Activated CD8-positive, alpha-beta memory T cell treated with anti-CD3 and anti-CD28 coated beads, Interleukin-2, amount 10 ng/mL, durations not matched to agents 7 days and 5 days (primary cell): ENCODE measurements at places on chromosomes 12 and 14. TPM values are rescaled to one million over a fixed set of nuclear protein-coding genes. Genes with fewer than 3 reads are reported as not detected.
A peak's percentile ranks its signal among the peaks of the same experiment; 100 is the strongest.

DNA sequence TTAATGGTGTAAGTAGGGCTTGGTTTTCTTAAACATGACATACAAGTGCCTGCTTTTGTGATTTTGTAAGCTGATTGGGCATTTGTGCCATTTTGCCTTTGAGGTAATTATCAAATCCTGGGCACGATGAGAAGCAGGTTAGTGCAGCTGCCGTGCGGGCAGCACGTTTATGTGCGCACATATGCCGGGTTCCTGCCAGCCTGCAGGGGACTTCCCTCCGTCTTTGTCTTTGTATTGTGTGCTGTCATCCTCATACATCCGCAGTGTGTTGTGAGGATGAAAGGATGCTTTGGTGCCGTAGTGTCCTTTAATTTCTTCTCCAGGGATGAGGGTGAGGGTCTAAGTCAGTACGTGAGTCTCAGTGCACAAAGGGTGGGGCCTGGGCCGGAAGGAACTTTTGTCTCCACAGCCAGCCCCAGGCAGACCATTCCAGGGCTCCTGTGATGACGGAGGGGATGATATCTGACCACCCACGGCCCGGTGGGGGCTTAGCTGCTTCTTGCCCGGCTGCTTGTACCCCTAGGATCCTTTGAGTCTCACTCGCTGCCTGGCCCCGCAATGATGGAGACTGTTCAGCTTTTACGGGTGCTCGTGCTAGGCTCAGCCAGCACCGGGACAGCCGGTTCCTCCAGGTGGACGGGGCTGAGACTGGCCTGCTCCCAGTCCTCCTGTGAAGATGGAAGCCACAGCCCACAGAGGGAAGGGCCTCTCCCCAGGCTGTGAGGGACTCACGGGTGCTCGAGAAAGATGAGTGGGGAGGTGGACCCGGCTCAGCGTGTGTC, 54.6 kb downstream of the ADGRD1 start:
- peaks cover 2% of the 10 kb centered on the region for H3K4me1 ChIP-seq
- no peak for DNase-seq

GRCh38 chr12:15118955-15119354, 102.3 kb downstream of the RERG start:
- H3K27ac ChIP-seq: no peak overlapping the region
- H3K4me3 ChIP-seq: no peak overlapping the region
- peaks cover 12% of the 10 kb centered on the region for H3K27me3 ChIP-seq
- H3K4me1 ChIP-seq: no peaks in the 10 kb centered on the region

DNA sequence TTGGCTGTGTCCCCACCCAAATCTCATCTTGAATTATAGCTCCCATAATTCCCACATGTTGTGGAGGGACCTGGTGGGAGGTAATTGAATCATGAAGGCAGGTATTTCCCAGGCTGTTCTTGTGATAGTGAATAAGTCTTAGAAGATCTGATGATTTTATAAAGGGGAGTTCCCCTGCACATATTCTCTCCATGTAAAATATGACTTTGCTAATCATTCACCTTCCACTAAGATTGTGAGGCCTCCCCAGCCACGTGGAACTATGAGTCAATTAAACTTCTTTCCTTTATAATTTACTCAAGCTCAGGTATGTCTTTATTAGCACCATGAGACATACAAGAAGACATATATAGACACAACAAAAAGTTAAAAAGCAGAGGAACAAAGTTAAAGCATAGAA, 120.0 kb downstream of the CPNE8 start:
- H3K4me3 ChIP-seq: no peak overlapping the region
- H3K27me3 ChIP-seq: no peaks in the 10 kb centered on the region
- H3K4me1 ChIP-seq: no peaks in the 10 kb centered on the region
- DNase-seq: no peak
- H3K27ac ChIP-seq: no peak overlapping the region
- no peaks in the 10 kb centered on the region for H3K36me3 ChIP-seq

GRCh38 chr12:122747224-122748135, 5.1 kb upstream of the DENR start:
- H3K27ac ChIP-seq: no peak overlapping the region
- no peaks in the 10 kb centered on the region for H3K27me3 ChIP-seq
- H3K36me3 ChIP-seq: no peaks in the 10 kb centered on the region
- DNase-seq: no peak

GRCh38 chr12:22715254-22715653, 90.3 kb downstream of the ETNK1 start:
- no peak overlapping the region for H3K27ac ChIP-seq
- H3K27me3 ChIP-seq: peaks cover 16% of the 10 kb centered on the region
- peaks cover 4% of the 10 kb centered on the region for H3K4me1 ChIP-seq

DNA sequence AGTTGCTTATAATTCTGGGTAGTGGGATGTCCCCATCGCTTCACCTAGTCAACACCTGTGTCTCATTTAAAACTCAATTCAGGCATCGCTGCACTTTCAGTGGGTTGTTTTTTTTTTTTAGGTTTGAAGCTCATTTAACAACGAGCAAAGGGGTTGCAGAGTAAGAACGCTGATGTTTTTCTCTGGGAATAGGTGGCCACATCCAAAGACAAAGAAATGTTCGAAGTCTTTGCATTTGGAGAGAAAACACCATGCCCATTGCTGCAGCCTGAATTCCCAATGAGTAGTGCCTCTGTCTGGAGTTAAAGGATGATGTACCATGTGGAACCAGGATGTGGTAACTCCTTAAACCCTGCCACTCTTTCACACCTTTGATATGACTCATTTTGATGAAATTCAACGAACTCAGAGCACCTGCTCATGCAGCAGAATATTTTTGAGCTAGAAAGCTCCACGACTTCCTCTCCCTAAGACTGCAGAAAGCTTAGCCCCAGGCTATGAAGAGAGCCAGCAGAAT, 35.1 kb upstream of the BATF start:
- H3K36me3 ChIP-seq: peaks cover 17% of the 10 kb centered on the region
- H3K4me3 ChIP-seq: no peak overlapping the region
- peaks cover 42% of the 10 kb centered on the region for H3K4me1 ChIP-seq
- peak overlapping the region; percentile 73 for H3K27ac ChIP-seq

DNA sequence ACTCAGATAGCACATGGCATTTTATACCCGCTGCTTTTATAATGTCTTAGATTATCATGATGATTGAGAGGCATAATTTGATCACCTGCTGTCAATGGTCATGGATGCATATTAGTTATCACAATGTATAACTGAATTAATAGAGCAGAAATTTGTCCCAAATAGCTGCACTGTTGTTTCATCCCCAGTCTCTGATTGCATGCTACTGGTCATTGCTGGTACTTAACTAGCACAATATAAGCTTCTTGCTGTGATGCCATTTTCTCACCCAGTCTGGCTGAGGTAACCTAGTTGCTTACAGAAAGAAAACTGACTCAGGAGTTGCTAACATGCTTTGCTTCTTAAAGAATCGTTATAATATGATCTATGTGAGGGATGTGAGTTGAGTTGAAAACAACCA, 76.8 kb upstream of the PLEKHA5 start:
- H3K27me3 ChIP-seq: no peaks in the 10 kb centered on the region
- DNase-seq: no peak
- no peaks in the 10 kb centered on the region for H3K36me3 ChIP-seq
- no peak overlapping the region for H3K4me3 ChIP-seq
- no peak overlapping the region for H3K27ac ChIP-seq
- H3K4me1 ChIP-seq: no peaks in the 10 kb centered on the region

DNA sequence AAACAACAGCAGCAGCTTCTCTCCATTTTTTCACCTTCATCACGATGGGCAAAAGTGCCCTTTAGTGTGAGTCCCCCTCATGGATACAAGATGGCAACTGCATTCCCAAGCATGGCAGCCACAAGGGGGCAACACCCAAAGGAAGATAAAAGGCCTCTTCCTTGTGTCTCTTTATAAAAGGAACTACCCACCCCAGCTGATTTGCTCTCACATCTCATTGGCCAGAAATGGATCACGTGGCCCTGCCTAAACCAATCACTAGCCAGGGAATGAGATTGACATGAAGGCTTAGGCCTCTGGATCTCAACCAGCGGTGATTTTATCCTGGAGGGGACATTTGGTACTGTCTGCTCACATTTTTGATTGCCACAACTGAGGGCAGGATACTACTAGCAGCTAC, 21.9 kb upstream of the IFT81 start:
- DNase-seq: peak; percentile 62
- no peaks in the 10 kb centered on the region for H3K36me3 ChIP-seq
- peaks cover 11% of the 10 kb centered on the region for H3K4me1 ChIP-seq
- H3K4me3 ChIP-seq: no peak overlapping the region
- no peaks in the 10 kb centered on the region for H3K27me3 ChIP-seq
- no peak overlapping the region for H3K27ac ChIP-seq

- no peak for DNase-seq
- H3K27ac ChIP-seq: no peak overlapping the region
- H3K4me3 ChIP-seq: no peak overlapping the region
- no peaks in the 10 kb centered on the region for H3K4me1 ChIP-seq
Observed at GRCh38 chr12:121970581-121971300, 50.9 kb upstream of the BCL7A start.

- H3K4me1 ChIP-seq: peaks cover 6% of the 10 kb centered on the region
- no peak for DNase-seq
- H3K36me3 ChIP-seq: no peaks in the 10 kb centered on the region
- no peak overlapping the region for H3K4me3 ChIP-seq
Observed at GRCh38 chr14:81452341-81453133, 52.4 kb upstream of the STON2 start.

DNA sequence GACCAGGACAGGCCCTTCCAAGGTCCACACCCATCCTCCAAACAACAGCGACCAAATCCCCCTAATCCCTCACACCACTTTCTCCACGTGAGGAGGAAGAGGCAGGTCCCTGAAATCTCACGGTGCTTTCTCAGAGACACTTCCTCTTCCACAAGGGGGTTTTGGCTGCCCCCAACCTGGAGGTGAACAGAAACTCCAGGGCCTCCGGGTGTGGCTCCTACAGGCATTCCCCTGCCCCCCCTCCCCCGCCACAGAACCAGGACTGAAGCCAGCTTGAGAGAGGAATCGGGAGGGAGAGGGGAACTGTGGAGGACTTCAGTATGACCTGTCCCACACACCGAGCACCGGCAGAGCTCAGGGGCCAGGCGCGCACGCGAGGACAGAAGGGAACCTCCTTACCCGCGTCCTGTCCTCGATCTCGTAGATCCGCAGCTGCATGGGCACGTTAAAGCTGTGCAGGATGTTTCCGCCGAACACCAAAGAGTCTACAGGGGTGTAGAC, 60.2 kb downstream of the KDM2B start:
- no peak overlapping the region for H3K27ac ChIP-seq
- peaks cover 9% of the 10 kb centered on the region for H3K4me1 ChIP-seq
- DNase-seq: no peak
- H3K27me3 ChIP-seq: no peaks in the 10 kb centered on the region
- H3K4me3 ChIP-seq: no peak overlapping the region
- peaks cover 9% of the 10 kb centered on the region for H3K36me3 ChIP-seq

- H3K27ac ChIP-seq: peak overlapping the region; percentile 91
- DNase-seq: no peak
- peaks cover 20% of the 10 kb centered on the region for H3K36me3 ChIP-seq
- H3K4me3 ChIP-seq: peak overlapping the region; percentile 96
- no peaks in the 10 kb centered on the region for H3K27me3 ChIP-seq
- peaks cover 36% of the 10 kb centered on the region for H3K4me1 ChIP-seq
Observed at GRCh38 chr12:68745376-68745903, 536 bp upstream of the SLC35E3 start.

- H3K27ac ChIP-seq: no peak overlapping the region
- no peaks in the 10 kb centered on the region for H3K4me1 ChIP-seq
- no peak for DNase-seq
- H3K27me3 ChIP-seq: no peaks in the 10 kb centered on the region
- no peak overlapping the region for H3K4me3 ChIP-seq
Observed at GRCh38 chr14:38964630-38965029, 138.4 kb downstream of the SEC23A start.

DNA sequence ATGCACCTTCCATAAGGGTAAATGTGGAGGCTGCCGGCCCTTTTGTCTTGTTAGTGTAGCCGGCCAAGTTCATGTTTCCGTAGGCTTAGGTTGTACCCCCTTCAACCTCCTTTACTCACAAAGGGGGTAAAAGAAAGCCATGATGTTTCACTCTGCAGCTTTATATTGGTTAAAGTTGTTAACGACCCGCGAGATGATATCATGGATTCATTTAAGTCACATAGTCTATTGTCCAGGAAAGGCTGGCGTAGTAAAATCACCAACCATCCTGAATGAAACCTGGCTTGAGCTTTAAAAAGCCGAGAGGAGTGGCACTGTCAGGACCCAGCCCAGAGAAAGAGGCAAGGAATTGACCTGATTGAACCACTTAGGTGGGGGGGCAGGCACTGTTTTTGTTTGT, 1.3 kb downstream of the UNG start:
- peaks cover 37% of the 10 kb centered on the region for H3K4me1 ChIP-seq
- peak overlapping the region; percentile 77 for H3K4me3 ChIP-seq
- H3K27ac ChIP-seq: peak overlapping the region; percentile 34
- peak; percentile 30 for DNase-seq
- H3K27me3 ChIP-seq: no peaks in the 10 kb centered on the region

- DNase-seq: peak; percentile 71
- peaks cover 54% of the 10 kb centered on the region for H3K27me3 ChIP-seq
- H3K4me3 ChIP-seq: peak overlapping the region; percentile 25
- peaks cover 23% of the 10 kb centered on the region for H3K4me1 ChIP-seq
Observed at GRCh38 chr14:60632777-60633176, 16.5 kb downstream of the SIX1 start.

- peaks cover 19% of the 10 kb centered on the region for H3K4me1 ChIP-seq
- DNase-seq: no peak
- peaks cover 36% of the 10 kb centered on the region for H3K36me3 ChIP-seq
- H3K4me3 ChIP-seq: peak overlapping the region; percentile 94
- peak overlapping the region; percentile 94 for H3K27ac ChIP-seq
- H3K27me3 ChIP-seq: no peaks in the 10 kb centered on the region
Observed at GRCh38 chr12:92146497-92147224, 1.0 kb upstream of the BTG1 start.

GRCh38 chr14:63863004-63863403, 10.2 kb downstream of the SYNE2 start:
- DNase-seq: no peak
- peaks cover 7% of the 10 kb centered on the region for H3K36me3 ChIP-seq
- H3K27me3 ChIP-seq: peaks cover 4% of the 10 kb centered on the region
- peaks cover 45% of the 10 kb centered on the region for H3K4me1 ChIP-seq

DNA sequence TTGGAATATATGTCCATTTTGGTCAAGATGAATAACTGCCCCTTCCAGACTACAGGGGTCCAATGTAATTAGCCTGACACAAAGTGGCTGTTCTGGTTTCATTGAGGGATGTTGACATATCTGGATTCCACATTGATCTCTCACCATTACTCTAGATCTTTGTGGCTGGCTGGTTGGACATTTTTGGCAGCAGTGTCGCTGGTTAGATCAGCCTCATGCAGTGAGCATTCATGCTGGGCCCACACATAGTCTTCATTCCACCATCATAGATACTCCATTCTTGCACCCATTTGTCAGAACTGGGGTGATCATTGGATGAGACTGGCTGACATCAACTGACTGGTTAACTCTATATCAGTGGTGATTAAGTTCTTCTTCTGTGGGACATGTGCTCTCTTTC, 74.4 kb downstream of the MGST1 start:
- H3K4me3 ChIP-seq: no peak overlapping the region
- no peaks in the 10 kb centered on the region for H3K4me1 ChIP-seq
- no peaks in the 10 kb centered on the region for H3K36me3 ChIP-seq
- H3K27ac ChIP-seq: no peak overlapping the region
- DNase-seq: no peak

The HOXC10 gene
- not detected for total RNA-seq

The C14orf180 gene
- total RNA-seq: not detected

The MEG3 gene
- total RNA-seq: not detected

The RAB21 gene
- total RNA-seq: 48.9 TPM

The DDHD1 gene
- total RNA-seq: 70.7 TPM

The MUCL1 gene
- total RNA-seq: not detected

The HOXC4 gene
- total RNA-seq: 1.9 TPM

The HCAR2 gene
- total RNA-seq: not detected

The PRKCH gene
- 304 TPM for total RNA-seq

The SLC5A8 gene
- not detected for total RNA-seq

The ZFYVE1 gene
- total RNA-seq: 14.7 TPM

The B4GALNT1 gene
- 2.4 TPM for total RNA-seq

The SLCO1C1 gene
- not detected for total RNA-seq
